ENCODE measurements at places on chromosomes 1 and 21. TPM values are rescaled to one million over a fixed set of nuclear protein-coding genes. Genes with fewer than 3 reads are reported as not detected.

C4BPA gene
- total RNA-seq, result not detected

COL9A2 gene
- total RNA-seq, result 18.7 TPM

RCAN1 gene
- total RNA-seq, result 21.8 TPM

SYNC gene
- total RNA-seq, result not detected

TYW3 gene
- 36.2 TPM for total RNA-seq

ATP6V1G3 gene
- total RNA-seq, result not detected

SLC30A7 gene
- total RNA-seq, result 39.4 TPM

AQP10 gene
- not detected for total RNA-seq

EIF2D gene
- 72.7 TPM for total RNA-seq

KRTAP19-8 gene
- not detected for total RNA-seq

DNA sequence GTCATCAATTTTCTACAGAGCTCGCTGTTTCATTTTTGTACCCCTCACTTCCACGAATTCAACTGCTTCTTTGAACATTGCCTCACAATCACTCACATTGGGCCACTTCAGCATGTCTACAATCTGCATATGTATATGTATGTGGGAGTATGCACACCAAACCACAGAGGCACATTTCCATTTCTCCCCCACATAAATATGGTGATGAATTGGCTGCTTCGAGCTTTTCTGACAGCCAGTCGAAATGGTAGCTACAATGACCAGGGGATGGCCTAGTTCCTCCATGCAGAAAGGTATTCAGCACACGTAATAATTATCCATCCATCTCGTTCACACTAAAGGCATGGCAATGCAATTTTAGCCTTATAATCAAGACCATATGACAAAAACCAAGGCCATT is 229.6 kb upstream of the ESRRG start:
- H3K27ac ChIP-seq, result no peak overlapping the region
- no peak overlapping the region for H3K4me3 ChIP-seq
- no peaks in the 10 kb centered on the region for H3K27me3 ChIP-seq
- DNase-seq, result no peak

DNA sequence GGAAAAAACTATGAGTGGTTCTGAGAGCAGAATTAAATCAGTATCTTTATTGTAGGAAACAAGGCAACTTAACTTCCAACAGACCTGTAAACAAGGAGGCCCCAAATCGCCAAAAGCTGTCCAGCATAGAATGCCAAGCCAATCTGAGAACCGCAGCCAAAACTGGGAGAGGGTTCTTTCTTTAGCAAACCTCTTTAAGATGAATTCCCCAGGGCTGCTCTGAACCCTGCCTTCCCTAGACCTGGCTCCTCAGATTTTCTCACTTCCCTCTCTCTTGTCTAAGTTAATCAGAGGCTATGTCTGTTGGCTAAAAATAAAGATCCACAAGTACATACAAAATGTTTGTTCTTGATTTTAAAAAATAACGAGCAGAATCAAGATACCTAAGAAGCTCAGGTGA is 141.4 kb downstream of the SMYD3 start:
- H3K36me3 ChIP-seq, result no peaks in the 10 kb centered on the region
- DNase-seq, result no peak

DNA sequence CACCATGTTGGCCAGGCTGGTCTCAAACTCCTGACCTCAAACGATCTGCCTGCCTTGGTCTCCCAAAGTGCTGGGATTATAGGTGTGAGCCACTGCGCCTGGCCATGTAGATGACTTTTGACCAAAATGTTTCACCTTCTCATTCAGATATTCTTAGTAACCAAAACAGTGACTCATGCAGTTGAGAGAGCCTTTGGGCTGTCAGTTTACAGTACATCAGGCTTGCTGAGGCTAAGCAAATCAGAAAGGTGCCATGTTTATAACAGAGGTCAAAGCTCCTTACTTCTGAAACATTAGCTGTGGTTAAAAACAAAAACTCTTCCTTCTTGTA is 21.0 kb downstream of the CNIH4 start:
- DNase-seq, result no peak
- peaks cover 87% of the 10 kb centered on the region for H3K36me3 ChIP-seq
- H3K4me1 ChIP-seq, result peaks cover 90% of the 10 kb centered on the region
- no peaks in the 10 kb centered on the region for H3K27me3 ChIP-seq
- H3K4me3 ChIP-seq, result peak overlapping the region; percentile 41

DNA sequence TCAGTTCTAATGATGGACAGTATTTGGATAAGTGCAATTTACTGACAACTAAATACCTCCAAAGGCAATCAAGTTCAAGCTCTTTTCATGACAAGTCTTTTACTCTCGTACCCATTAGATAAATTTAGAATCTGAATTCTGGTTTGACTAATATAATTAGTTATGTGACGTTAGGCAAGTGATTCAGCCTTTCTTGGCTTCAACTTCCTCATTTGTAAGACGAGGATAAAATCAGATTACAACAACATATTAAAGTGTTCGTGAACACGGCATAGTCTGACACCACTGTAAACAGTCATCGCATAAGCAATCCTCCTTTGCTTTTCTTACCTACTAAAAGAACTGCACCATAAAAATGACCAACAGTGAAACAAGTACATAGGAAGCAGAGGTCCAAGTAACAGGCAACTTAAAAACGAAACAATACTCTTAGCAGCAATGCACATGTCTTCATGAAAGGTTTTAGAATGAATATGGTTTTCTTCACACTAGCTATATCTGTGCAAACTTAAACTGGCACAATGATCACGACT is 25.7 kb downstream of the COA6 start:
- peak overlapping the region; percentile 85 for H3K27ac ChIP-seq
- no peaks in the 10 kb centered on the region for H3K27me3 ChIP-seq
- DNase-seq, result no peak
- H3K36me3 ChIP-seq, result peaks cover 56% of the 10 kb centered on the region
- H3K4me3 ChIP-seq, result peak overlapping the region; percentile 62

DNA sequence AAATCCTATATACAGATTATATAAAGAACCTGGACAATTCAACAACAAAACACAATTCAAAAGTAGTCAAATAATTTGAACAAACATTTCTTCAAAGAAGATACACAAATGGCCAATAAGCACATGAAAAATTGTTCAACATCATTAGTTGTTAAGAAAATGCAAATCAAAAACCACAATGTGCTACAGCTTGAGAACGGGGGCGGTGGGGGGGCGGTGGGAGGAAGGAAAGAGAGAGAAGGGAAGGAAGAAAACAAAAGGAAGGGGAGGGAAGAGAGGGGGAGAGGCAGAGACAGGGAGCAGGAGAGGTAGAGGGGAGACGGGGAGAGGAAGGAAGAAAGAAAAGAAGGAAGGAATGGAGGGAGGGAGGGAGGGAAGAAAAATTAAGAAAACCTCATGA is 44.1 kb downstream of the ASH1L start:
- peaks cover 31% of the 10 kb centered on the region for H3K4me1 ChIP-seq
- H3K4me3 ChIP-seq, result no peak overlapping the region

GRCh38 chr21:36783612-36784374 is 84.9 kb downstream of the SIM2 start:
- DNase-seq, result no peak
- H3K4me1 ChIP-seq, result peaks cover 1% of the 10 kb centered on the region
- no peak overlapping the region for H3K27ac ChIP-seq
- H3K27me3 ChIP-seq, result no peaks in the 10 kb centered on the region
- no peak overlapping the region for H3K4me3 ChIP-seq

GRCh38 chr21:45125357-45125756 is 51.0 kb downstream of the ADARB1 start:
- no peak overlapping the region for H3K27ac ChIP-seq
- H3K36me3 ChIP-seq, result peaks cover 11% of the 10 kb centered on the region
- peaks cover 20% of the 10 kb centered on the region for H3K4me1 ChIP-seq
- DNase-seq, result no peak

GRCh38 chr1:25089772-25090171 is 142.5 kb downstream of the SYF2 start:
- H3K36me3 ChIP-seq, result no peaks in the 10 kb centered on the region
- DNase-seq, result no peak
- peaks cover 20% of the 10 kb centered on the region for H3K27me3 ChIP-seq

DNA sequence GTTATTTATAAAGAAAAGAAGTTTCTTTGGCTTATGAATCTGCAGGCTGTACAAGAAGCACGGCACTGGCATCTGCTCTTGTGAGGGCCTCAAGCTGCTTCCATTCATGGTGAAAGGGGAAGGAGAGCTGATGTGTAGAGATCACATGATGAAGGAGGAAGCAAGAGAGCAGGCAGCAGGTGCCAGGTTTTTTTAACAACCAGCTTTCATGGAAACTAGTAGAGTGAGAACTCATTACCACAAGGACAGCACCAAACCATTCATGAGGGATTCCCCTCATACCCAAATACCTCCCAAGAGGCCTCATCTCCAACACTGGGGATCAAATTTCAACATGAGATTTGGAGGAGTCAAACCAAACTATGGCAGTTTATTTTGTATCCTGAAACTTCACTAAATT is 85.8 kb upstream of the CAMK1G start:
- DNase-seq, result no peak
- H3K36me3 ChIP-seq, result no peaks in the 10 kb centered on the region
- no peak overlapping the region for H3K4me3 ChIP-seq
- peaks cover 14% of the 10 kb centered on the region for H3K27me3 ChIP-seq

- no peak for DNase-seq
- H3K27me3 ChIP-seq, result no peaks in the 10 kb centered on the region
- H3K36me3 ChIP-seq, result no peaks in the 10 kb centered on the region
These were observed 841.1 kb downstream of the USP25 start for GRCh38 chr21:16570856-16571255.

GRCh38 chr1:30721341-30721793 is 2.0 kb downstream of the MATN1 start:
- DNase-seq, result no peak
- H3K36me3 ChIP-seq, result peaks cover 2% of the 10 kb centered on the region
- H3K27me3 ChIP-seq, result no peaks in the 10 kb centered on the region
- H3K27ac ChIP-seq, result no peak overlapping the region

GRCh38 chr1:27383039-27383605 is at the start of gene CD164L2:
TSS of gene CD164L2 (minus strand) at chr1:27383333. CDS start at chr1:27383239, 94 bp downstream.
- no peaks in the 10 kb centered on the region for H3K4me1 ChIP-seq
- no peaks in the 10 kb centered on the region for H3K36me3 ChIP-seq
- DNase-seq, result no peak

- H3K27ac ChIP-seq, result no peak overlapping the region
- DNase-seq, result no peak
- peaks cover 40% of the 10 kb centered on the region for H3K4me1 ChIP-seq
- H3K36me3 ChIP-seq, result peaks cover 7% of the 10 kb centered on the region
These were observed 4.4 kb upstream of the FASLG start for GRCh38 chr1:172654535-172654934.

- no peaks in the 10 kb centered on the region for H3K36me3 ChIP-seq
- DNase-seq, result no peak
- no peak overlapping the region for H3K27ac ChIP-seq
- H3K27me3 ChIP-seq, result peaks cover 2% of the 10 kb centered on the region
- no peak overlapping the region for H3K4me3 ChIP-seq
These were observed 336.7 kb upstream of the PROX1 start for GRCh38 chr1:213651077-213651476.

DNA sequence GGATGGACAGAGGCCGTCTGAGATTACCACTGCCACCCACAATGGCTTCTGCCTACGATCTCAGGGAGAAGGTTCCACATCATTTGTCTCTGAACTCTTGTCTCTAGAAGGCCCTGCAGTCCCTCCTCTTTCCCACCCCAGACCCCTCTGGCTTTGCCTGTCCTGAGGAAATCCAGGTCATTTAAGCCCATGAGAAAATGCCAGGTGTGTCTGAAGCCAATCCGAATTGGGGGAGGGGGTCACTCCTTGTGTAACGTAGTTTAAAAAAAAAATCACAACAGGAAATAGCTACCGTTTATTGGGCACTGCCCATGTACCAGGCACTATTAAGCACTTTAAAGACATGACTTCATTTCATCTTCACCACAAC is 7.5 kb upstream of the MYOM3 start:
- H3K27me3 ChIP-seq, result peaks cover 11% of the 10 kb centered on the region
- H3K36me3 ChIP-seq, result no peaks in the 10 kb centered on the region
- H3K4me3 ChIP-seq, result no peak overlapping the region
- no peak for DNase-seq

Data from activated T-helper 2 cell treated with anti-CD3 and anti-CD28 coated beads, Interferon-gamma antibody, Interleukin-2, Interleukin-4, amounts not matched to agents 10 μg/mL and 5 μg/mL and 100 μg/mL, durations not matched to agents 14 hours and 24 hours and 36 hours (primary cell).